ENCODE measurements at places on chromosomes 7 and 10. TPM values are rescaled to one million over a fixed set of nuclear protein-coding genes. Genes with fewer than 3 reads are reported as not detected.

Gene MYOF
- 134 TPM for total RNA-seq

Gene SLC35G1
- total RNA-seq = 3.1 TPM

Gene RAB11FIP2
- total RNA-seq = 50.4 TPM

DNA sequence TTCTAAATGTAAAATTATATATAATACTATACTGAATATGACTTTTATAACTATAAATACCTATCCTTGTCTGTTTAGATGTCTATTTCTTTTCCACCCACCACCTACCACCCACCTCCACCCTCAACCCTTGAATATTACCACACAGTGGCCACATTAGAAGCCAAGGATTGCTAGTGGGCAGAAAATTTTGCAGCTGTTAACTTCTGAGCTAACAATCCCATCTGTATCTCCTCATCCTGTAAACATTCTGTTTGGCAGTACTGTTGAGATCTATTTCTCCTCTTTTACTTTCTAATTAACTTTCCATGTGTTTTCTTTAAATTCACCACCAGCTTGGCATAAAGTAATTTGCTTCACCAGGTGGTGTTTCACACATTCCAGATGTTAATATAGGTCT, 281.1 kb upstream of the BMPER start:
- DNase-seq = no peak

DNA sequence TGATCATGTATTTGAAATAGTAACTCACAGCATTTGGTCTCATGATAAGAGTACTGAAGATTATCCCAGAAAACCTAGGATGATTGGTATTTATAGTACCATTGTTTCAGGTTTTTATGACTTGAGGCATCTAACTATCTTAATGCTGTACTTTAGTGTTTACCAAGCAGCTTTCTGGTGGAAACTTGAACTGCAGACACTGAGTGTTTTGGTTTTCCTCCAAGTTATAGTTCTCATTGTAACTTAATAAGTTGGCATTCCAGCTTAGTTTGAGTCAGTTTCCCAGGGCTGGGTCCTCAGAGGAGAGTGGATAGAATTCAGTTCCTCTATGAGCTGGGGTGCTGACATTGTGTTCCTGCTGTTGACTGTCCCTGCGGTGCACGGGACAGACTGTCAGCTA, 50.4 kb downstream of the SEC23IP start:
- no peak for DNase-seq

GRCh38 chr7:12921751-12922345, 234.4 kb downstream of the ARL4A start:
- peak; percentile 35 for DNase-seq

DNA sequence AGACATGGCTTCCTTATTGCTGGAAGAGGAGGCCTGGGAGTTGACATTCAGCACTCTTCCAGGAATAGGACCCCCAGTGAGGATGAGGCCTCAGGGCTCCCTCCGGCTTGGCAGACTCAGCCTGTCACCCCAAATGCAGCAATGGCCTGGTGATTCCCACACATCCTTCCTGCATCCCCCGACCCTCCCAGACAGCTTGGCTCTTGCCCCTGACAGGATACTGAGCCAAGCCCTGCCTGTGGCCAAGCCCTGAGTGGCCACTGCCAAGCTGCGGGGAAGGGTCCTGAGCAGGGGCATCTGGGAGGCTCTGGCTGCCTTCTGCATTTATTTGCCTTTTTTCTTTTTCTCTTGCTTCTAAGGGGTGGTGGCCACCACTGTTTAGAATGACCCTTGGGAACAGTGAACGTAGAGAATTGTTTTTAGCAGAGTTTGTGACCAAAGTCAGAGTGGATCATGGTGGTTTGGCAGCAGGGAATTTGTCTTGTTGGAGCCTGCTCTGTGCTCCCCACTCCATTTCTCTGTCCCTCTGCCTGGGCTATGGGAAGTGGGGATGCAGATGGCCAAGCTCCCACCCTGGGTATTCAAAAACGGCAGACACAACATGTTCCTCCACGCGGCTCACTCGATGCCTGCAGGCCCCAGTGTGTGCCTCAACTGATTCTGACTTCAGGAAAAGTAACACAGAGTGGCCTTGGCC, 4.3 kb downstream of the PGAM2 start:
- DNase-seq = no peak

GRCh38 chr10:34911661-34912205, 96.6 kb upstream of the PARD3 start:
- DNase-seq = no peak

DNA sequence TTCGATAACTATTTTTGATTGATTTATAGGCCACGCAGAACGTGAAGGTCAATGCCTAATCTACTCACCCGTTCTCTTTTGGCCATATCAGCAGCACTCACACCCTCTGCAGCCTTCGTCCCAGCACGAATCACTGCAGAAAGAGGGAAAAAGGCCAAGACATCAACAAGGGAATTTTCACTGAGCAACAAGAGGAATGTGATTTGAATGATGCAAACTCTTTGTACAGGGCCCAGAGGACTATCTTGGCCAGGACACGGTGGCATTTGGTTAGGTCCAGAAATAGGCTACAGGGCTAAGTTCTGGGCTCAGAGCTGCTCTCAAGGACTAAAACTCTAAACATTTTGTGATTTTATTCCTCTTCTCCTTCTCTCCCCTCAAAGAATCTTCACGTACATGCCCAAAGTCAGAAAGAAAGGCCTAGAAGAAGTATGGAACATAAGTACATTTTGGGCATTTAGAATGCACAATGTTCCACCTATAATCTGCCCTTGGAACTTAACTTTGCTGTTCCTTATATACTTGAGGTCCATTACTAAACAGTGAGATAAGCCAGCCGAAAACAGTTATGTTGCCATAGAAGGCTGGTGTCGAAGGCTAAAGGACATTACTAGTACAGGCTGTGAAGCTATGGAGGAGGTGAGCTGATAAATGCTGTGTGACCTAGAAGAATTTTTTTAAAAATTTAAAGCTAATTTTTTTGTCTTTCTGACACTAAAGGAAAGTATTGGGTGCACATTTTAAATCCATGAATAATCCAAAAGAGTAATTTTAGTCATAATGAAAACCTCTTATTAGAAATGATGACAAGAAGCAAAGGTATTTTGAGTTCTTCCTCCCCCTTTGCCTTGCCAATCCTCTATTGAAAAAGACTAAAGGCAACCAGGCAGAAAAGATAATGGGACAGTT, 20.0 kb downstream of the RBM28 start:
- DNase-seq = no peak

GRCh38 chr7:148060724-148061123, 529.8 kb upstream of the C7orf33 start:
- DNase-seq = no peak

GRCh38 chr7:53101026-53101425, 65.6 kb downstream of the POM121L12 start:
- DNase-seq = no peak

GRCh38 chr10:21174715-21175495, 277.8 kb upstream of the NEBL start:
- peak; percentile 63 for DNase-seq

- DNase-seq = no peak
Measured at GRCh38 chr7:90749774-90750173, 153.7 kb downstream of the CDK14 start.

- no peak for DNase-seq
Measured at GRCh38 chr7:44259547-44260457, 59.0 kb downstream of the YKT6 start.

DNA sequence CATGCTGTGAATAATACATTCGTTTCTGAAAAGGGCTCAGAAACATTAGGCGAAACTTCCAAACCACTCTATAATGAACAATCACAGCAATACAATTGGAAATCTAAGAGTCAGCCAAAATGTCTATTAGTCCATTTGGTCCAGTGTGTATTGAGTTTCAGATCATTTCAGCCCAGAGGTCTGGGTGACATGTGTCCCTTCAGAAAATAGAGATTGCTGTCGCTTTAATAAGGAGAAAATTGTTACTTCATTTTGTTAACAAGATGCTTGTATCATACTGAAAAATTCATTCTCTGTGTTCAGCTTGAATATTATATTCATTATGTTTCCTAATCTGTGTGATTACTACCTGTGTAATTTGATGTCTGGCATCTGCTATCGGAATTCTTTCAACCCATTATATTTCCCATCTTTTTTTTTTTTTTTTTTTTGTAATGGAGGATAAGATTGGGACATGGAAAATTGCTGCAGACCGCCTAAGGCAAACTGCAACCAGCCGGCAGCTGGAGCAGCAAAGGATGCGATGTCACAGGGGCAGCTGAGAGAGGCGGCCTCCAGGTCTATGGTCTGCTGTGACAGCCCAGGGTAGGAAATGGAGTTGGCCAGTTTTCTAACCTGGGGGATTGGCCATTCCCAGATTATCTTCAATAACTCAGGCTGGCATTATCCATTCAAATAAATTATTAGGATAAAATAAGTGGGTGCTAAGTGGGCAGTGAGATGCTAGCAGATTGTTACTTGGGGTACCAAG, 170.9 kb upstream of the NPVF start:
- no peak for DNase-seq

All from kidney (tissue), 22 donors.